ENCODE measurements at places on chromosomes 1 and 21. TPM values are rescaled to one million over a fixed set of nuclear protein-coding genes. Genes with fewer than 3 reads are reported as not detected.

GRCh38 chr1:201359031-201359872 lies 18.2 kb downstream of the TNNT2 start:
- no peaks in the 10 kb centered on the region for H3K4me1 ChIP-seq
- no peak for DNase-seq
- H3K4me3 ChIP-seq = no peak overlapping the region
- peaks cover 8% of the 10 kb centered on the region for H3K27me3 ChIP-seq
- H3K36me3 ChIP-seq = no peaks in the 10 kb centered on the region

DNA sequence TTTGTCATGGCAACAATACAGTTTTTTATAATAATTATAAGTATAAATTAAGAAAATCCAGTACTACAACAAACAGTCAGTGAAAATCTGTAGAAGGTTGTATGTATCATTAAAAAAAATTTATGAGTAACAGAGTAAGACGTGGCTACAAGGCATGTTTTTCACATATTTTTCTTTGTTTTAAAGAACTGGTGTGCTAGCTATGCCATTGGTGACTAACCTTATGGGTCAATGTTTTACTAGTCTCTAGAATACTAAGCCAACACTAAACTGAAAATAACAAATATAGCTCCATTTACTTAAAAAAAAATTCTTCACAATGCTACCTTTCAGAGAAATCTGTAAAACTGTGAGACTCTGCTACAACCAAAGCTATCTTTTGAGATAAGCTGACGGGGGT lies 261.5 kb downstream of the ADGRL2 start:
- no peaks in the 10 kb centered on the region for H3K36me3 ChIP-seq
- no peak overlapping the region for H3K4me3 ChIP-seq
- H3K27ac ChIP-seq = no peak overlapping the region
- no peaks in the 10 kb centered on the region for H3K4me1 ChIP-seq

DNA sequence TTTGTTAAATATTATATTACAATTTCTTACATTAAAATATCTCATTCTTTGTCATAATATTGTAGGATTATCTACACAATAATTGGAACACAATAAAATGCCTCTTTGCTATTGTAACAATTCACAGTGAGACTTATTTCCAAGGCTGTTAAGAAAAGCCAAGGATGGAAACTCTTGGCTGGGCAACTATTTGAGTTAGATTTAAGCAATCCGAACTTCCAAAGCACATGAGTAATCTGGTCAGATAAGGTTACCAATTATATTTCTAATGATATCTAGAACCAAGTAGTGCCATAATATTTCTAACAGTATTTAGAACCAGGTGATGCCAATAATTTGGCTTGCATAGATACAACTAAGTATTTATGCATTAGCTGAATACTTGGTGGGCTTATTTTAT lies 154.7 kb upstream of the KCNK2 start:
- no peaks in the 10 kb centered on the region for H3K27me3 ChIP-seq
- no peaks in the 10 kb centered on the region for H3K36me3 ChIP-seq
- H3K27ac ChIP-seq = no peak overlapping the region

GRCh38 chr1:209688746-209689234 lies 13.6 kb downstream of the G0S2 start:
- H3K36me3 ChIP-seq = no peaks in the 10 kb centered on the region
- peaks cover 8% of the 10 kb centered on the region for H3K4me1 ChIP-seq
- no peak overlapping the region for H3K4me3 ChIP-seq
- H3K27me3 ChIP-seq = peaks cover 6% of the 10 kb centered on the region

DNA sequence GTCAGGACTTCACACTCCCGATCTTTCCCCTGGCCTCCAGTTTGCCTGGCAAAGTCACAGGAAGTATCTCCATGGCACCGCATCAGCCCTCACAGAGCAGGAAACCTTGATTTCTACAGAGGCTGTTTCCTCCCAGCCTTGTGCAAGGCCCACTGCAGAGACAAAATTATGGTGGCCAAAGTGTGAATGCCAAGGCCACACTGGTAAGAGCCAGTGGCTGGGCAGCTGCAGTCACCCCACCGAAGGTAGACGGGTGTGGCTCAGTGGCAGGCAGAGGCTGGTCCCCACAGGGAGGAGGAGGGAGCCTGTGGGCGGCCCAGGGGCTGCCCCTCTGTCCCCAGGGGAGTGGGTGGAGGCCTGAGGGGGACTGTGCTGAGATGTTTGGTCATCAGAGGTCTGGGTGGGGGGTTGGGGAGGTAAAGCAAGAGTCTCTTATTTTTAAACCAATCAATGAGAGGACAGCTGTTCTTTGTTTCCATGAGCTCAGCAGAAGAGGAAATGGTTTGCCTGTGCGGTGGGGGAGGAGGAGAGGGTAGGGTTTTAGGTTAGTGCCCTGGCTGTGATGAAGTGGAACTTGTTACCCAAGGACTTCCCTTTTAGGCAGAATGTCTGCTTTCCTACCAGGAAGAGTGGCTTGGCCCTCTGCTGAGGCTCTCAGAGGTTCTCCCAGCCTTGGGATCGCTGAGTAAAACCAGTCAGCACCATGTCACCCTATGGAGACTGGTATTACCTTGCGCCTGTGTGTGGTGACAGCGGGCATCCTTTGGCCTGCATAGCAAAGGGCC lies 18.0 kb upstream of the BTG2 start:
- no peaks in the 10 kb centered on the region for H3K36me3 ChIP-seq
- no peaks in the 10 kb centered on the region for H3K27me3 ChIP-seq
- peaks cover 34% of the 10 kb centered on the region for H3K4me1 ChIP-seq
- no peak overlapping the region for H3K4me3 ChIP-seq
- no peak for DNase-seq
- no peak overlapping the region for H3K27ac ChIP-seq

- no peaks in the 10 kb centered on the region for H3K36me3 ChIP-seq
- H3K27ac ChIP-seq = no peak overlapping the region
- no peak for DNase-seq
- no peak overlapping the region for H3K4me3 ChIP-seq
- no peaks in the 10 kb centered on the region for H3K27me3 ChIP-seq
Observed at GRCh38 chr1:188499690-188500089, 1670.9 kb downstream of the PLA2G4A start.

- H3K27ac ChIP-seq = no peak overlapping the region
- peaks cover 55% of the 10 kb centered on the region for H3K36me3 ChIP-seq
- no peak for DNase-seq
Observed at GRCh38 chr1:84488107-84488506, 9.0 kb downstream of the RPF1 start.

DNA sequence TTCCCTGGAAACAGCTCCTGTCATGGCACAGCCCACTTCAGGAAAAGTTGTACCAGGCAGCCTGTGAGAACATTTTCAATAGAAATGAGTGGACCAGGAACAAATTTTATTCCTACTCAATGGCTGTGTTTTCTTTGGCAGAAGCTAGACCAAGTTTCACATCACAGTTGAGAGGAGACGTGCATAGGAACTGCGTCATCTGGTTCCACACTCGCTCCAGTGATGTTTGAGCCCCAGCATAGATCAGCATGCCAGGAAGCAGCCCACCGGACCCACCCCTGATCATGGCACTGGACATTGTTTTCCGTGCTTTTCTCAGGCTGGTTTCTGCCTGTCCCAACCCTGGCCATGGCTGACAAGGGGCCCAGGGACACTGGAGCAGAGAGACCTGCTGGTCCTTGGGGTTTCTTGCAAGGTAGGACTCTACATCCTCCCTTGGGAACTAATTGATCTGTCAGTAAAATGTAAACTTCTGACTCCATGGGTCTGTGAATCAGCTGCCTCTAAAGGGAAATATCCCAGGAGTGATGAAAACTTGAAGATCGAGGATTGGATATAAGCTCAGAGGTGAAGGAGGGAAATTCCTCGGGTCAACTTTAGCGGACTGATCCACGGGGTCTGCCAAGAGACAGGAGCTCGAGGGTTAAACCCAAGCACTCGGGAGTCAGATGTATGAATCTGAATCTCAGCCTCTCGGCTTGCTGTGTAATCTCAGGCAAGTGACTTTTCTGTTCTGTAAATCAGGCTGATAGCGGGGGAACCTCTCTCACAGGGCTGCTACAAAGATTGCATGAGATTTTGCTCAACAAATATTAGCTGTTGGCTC lies 35.7 kb downstream of the NEK2 start:
- no peaks in the 10 kb centered on the region for H3K36me3 ChIP-seq
- H3K4me3 ChIP-seq = no peak overlapping the region
- H3K4me1 ChIP-seq = peaks cover 45% of the 10 kb centered on the region
- H3K27ac ChIP-seq = no peak overlapping the region
- no peaks in the 10 kb centered on the region for H3K27me3 ChIP-seq

GRCh38 chr1:240998024-240998423 lies 359.0 kb downstream of the RGS7 start:
- no peaks in the 10 kb centered on the region for H3K36me3 ChIP-seq
- no peaks in the 10 kb centered on the region for H3K4me1 ChIP-seq
- no peak for DNase-seq

GRCh38 chr1:165344736-165345135 lies 11.8 kb downstream of the LMX1A start:
- peaks cover 84% of the 10 kb centered on the region for H3K27me3 ChIP-seq
- H3K27ac ChIP-seq = no peak overlapping the region
- no peaks in the 10 kb centered on the region for H3K4me1 ChIP-seq

GRCh38 chr1:162060314-162060713 lies 9.2 kb upstream of the NOS1AP start:
- no peaks in the 10 kb centered on the region for H3K36me3 ChIP-seq
- no peak overlapping the region for H3K4me3 ChIP-seq
- H3K4me1 ChIP-seq = peaks cover 14% of the 10 kb centered on the region
- H3K27ac ChIP-seq = no peak overlapping the region
- H3K27me3 ChIP-seq = no peaks in the 10 kb centered on the region

DNA sequence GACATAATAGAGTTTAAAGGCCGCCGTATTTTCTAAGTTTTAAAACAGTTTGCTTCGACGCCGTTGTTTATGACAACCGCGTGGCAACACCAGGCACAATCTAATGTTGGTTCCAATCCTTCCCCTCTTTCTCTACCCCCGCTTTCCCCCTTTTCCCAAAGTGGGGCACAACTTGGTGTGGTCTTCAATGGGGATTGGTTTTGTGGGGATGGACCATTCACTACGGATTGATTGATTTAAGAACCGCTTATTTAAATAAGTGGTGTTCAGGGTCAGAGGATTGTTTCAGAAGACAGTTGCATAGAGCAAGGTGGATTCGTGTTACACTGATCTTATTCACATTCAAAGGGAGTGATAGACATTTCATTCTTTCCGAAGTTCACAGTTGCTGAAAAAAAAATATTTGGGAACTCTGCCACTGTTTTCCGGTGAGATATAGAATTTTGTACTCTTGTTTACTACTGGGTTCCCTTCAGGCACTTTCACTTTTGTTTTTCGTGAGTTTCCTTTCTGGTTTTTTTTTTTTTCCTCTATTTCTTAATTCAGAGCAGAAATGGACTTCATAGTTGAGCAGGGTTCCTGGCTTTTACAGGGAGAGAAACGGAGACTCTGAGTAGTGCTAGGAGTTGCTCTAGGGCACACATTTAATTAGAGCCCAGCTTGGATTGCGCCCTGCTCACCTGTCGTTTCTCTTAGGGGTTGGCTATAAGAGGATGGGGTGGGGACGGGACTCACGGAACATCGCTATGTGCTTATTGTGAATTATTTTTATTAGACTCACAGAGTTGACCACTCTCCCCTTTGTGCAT lies 79.6 kb upstream of the AK4 start:
- H3K4me1 ChIP-seq = peaks cover 10% of the 10 kb centered on the region
- H3K27ac ChIP-seq = peak overlapping the region; percentile 94
- no peaks in the 10 kb centered on the region for H3K36me3 ChIP-seq
- DNase-seq = no peak

- DNase-seq = no peak
- no peak overlapping the region for H3K27ac ChIP-seq
- H3K4me1 ChIP-seq = no peaks in the 10 kb centered on the region
- H3K27me3 ChIP-seq = no peaks in the 10 kb centered on the region
- H3K4me3 ChIP-seq = no peak overlapping the region
Observed at GRCh38 chr21:38027901-38028498, 111.7 kb upstream of the KCNJ6 start.

DNA sequence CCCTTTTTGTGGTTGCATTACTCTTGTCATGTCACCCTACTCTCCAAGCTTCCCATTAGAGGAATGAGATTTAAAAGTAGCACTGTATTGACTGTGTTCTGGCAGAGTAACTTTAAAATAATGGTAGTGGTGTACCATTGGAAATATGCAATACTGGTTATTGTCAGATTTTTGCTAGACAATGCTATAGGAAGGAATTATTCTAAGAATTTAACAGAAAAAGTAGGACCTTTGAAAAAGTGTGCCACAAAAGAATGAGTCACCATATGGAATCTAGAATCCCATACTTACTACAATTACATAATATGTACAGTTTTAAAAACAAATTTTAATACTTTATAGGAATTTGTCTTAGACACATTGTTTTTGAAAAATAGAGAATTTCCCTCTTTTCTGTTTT lies 13.8 kb downstream of the MIER1 start:
- no peak for DNase-seq
- 0 out of 2 replicates have a peak, but pooled peaks cover 4% of the 10 kb centered on the region for H3K36me3 ChIP-seq
- H3K4me3 ChIP-seq = no peak overlapping the region
- peaks cover 36% of the 10 kb centered on the region for H3K4me1 ChIP-seq

GRCh38 chr1:159077120-159077961 lies 775 bp upstream of the AIM2 start:
- H3K27ac ChIP-seq = no peak overlapping the region
- DNase-seq = no peak
- peaks cover 7% of the 10 kb centered on the region for H3K27me3 ChIP-seq
- no peaks in the 10 kb centered on the region for H3K36me3 ChIP-seq
- no peak overlapping the region for H3K4me3 ChIP-seq

- no peaks in the 10 kb centered on the region for H3K27me3 ChIP-seq
- H3K4me1 ChIP-seq = peaks cover 10% of the 10 kb centered on the region
- H3K36me3 ChIP-seq = no peaks in the 10 kb centered on the region
- DNase-seq = no peak
- H3K27ac ChIP-seq = no peak overlapping the region
Observed at GRCh38 chr21:14744368-14744767, 198.3 kb upstream of the SAMSN1 start.

- peaks cover 8% of the 10 kb centered on the region for H3K36me3 ChIP-seq
- H3K27ac ChIP-seq = peak overlapping the region; percentile 63
- no peak for DNase-seq
- no peak overlapping the region for H3K4me3 ChIP-seq
- H3K4me1 ChIP-seq = peaks cover 23% of the 10 kb centered on the region
- H3K27me3 ChIP-seq = no peaks in the 10 kb centered on the region
Observed at GRCh38 chr1:2230781-2231531, 2.8 kb downstream of the SKI start.

- H3K36me3 ChIP-seq = peaks cover 1% of the 10 kb centered on the region
- H3K4me3 ChIP-seq = no peak overlapping the region
- no peak overlapping the region for H3K27ac ChIP-seq
Observed at GRCh38 chr1:7753641-7754040, 17.5 kb upstream of the VAMP3 start.

DNA sequence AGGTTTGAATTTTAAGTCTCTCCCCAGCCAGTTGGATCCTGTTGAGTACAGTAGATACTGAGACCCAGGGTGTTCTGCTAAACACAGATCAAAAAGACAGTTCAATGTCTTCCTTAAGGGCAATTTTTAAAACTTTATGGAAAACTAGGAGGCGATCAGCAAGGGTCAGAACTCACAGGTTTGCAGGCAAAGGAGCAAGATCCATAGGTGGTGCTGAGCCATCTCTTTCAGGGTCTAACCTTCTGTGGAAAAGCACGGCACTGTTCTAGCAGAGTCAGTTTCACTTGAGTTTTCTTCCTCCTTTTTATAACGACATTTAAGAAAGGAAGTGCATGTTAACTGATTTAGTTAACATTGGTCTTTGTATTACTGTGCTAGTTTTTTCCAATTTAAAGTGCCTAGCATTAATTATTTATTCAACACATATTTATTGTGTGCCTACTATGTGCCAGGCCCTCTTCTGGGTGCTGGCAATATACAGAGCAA lies at the start of gene CD84:
TSS of gene CD84 (minus strand) at position 281 of the 486 bp plus-strand sequence. CDS start at position 222, 59 bp downstream.
- H3K36me3 ChIP-seq = no peaks in the 10 kb centered on the region
- no peak for DNase-seq
- H3K4me1 ChIP-seq = no peaks in the 10 kb centered on the region

Gene AUNIP
- total RNA-seq = 12.1 TPM

Gene AXDND1
- 2.3 TPM for total RNA-seq

Gene OR10K1
- total RNA-seq = not detected

Gene TNFSF4
- 0.89 TPM for total RNA-seq

Gene ANKRD34A
- total RNA-seq = 1.1 TPM

Gene LCE2D
- not detected for total RNA-seq

Gene SPSB1
- 10.8 TPM for total RNA-seq

Gene C1orf167
- total RNA-seq = 0.12 TPM

Gene NHLH1
- 0.12 TPM for total RNA-seq
